ENCODE measurements at places on chromosomes 7 and 10.

DNA sequence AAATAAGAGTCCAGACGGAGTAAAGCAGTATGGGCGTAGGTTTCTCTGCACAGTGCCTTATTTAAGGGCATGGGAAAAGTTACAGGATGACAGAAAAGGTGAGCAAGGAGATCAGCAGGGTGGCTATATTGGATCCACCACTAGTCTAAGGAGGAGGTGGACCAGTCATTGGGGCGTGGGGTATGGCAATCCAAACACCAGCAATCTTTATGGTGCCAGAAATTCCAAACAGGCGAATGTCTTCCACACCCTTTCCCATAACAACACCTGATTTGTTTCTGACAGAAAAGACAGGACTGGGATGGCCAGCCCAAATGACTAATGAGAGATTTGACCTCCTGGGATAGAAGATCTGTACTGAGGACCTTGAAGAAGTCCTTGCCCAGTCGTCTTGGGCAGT, 181.8 kb upstream of the MBL2 start:
- DNase-seq = no peak

- no peak for DNase-seq
Observed at GRCh38 chr7:115965236-115965635, 65.3 kb downstream of the TFEC start.

DNA sequence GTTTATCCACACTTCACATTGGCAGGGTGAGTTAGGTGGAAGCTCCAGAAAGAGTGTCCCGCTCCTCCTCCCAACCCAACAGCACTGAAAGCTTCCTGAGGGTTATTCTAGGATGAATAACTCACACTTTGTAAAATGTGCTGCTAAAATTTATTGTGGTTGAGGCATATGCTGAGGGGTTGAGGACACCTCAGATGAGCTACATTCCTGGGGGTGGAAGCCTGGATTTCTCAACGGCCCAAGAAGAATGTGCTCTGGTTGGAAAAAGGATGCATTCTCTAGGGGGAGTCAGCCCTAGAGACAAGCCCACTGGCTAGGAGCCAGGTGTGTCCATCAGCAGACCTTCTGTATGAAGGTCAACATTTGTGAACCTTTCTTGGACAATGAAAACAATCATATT, 91.5 kb upstream of the PDE1C start:
- DNase-seq = no peak

DNA sequence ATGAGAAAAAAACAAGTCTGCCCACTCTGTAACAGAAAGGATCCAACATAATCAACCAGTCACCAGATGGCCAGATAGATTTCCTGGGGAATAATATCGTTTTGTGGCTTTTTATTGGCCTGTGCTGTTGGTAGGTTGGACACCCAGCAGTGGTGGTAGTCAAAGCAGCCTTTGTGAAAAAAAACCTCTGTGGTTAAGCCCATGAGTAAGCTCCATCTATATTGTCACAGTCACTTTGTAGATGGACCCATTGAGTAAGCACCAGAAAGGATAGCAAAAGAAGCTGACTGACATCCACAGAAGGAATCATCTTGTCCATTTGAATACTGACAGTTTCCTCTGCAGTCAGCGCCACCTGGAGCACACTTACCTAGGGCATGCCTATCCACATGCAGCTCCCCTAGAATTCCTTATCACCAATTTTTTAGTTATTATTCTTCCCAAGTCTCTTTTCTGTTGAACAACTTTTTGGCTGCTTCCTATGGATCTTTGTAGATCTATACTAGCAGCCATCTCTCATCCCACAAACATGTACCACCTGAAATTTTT, 96.9 kb downstream of the IQUB start:
- DNase-seq = no peak

GRCh38 chr10:79004311-79004710, 64.5 kb upstream of the ZMIZ1 start:
- DNase-seq = no peak

- no peak for DNase-seq
Observed at GRCh38 chr7:44052771-44053365, 8.4 kb downstream of the DBNL start.

DNA sequence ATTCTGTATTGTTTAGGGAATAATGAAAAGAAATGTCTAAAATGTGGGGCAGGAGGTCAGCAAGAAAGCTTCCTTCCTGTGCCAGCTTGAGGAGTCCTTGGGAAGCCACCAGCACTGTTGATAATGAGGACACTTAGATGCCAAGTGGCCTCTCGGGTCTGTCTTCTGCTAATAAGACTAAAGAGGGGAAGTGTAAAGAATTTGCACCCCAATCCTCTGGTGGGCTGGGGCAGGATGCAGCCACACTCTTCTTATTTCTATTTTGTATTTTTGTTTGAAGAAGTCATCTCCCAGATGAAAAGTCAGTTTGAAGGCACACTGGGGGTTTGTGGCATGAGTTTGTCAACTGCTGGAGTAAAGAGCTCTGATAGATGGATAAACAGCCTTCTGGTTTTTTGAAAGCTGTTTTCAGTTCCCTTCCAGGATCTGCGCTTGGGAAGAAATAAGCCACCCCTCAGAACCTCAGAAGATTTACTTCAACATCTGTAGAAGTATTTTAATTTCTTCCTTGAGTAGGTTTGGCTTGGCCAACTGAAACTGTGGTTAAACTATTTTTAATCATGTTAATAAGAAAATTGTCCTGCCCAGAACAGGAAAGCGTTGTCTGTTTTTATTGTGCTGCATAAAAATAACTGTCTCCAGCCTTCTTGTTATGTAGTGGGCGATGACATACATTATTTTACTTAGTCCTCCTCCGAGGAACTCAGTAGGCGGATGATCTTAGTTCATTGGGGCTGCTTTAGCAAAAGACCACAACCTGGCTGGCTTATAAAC, 128.8 kb upstream of the GPR26 start:
- no peak for DNase-seq

- DNase-seq = no peak
Observed at GRCh38 chr10:63355682-63356081, 110.1 kb downstream of the JMJD1C start.

GRCh38 chr10:126519185-126519584, 130.9 kb upstream of the ADAM12 start:
- DNase-seq = no peak

DNA sequence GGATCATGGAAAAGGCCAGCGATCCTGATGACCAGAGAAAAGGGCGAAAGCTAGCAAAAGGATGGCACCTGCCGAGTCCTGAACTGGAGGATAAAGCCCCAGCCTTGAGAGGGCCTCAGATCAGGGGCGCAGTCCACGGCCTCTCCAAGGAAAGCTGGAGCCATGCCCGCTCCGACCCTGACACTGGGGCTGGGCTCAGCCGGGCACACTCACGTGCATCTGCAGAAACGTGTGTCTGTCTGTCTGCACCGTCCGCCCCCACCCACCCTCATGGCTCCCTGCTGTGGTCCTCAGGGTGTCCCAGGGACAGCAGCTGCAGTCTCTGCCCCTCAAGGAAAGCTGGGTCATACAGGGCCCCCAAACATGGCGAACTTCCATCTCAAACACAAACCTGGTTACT, 200.5 kb downstream of the TCERG1L start:
- DNase-seq = no peak

DNA sequence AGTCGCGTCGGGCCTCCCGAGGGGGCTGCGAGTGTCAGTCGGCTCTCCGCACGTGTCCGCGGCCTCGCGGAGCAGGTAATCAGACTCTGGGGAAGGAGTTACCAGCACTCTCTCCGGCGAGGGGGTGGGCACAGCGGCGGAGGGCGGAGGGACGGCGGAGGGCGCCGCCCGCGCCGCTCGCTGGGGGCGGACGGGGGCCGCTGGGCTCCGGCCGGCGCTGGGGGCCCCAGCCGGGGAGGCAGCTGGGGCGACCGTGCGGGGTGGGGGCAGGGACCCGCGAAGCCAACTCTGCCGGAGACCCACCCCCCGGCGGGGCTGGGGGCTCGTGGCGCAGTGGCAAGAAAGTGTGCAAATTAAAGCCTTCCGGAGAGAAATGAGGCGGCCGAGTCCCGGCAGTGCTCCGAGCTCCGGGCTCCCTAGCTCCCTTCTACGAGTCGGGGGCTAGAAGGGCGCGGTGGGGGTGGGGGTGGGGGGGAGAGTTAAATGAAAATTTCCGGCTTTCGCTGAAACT, at the start of gene CDK6:
CDK6 (minus strand) TSS at position 85 of the 511 bp plus-strand sequence. CDS start 3,250 bp downstream, outside the sequence.
- DNase-seq = peak; percentile 73

DNA sequence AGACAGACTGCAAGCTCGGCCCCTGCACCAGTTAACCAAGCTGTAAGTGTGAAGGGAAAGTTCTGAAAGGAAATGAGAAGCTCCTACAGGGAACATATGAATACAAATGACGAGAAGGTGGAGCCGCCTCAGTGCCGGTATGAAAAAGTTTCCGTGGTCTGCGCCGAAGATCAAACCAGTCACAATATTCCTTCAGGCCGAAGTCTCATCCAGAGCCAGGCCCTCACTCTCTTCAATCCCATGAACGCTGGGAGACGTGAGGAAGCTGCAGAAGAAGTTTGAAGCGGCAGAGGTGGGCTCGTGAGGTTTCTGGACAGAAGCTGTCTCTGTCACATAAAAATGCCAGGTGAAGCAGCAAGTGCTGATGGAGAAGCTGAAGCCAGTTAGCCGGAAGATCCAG, 71.9 kb downstream of the CFAP46 start:
- DNase-seq = peak; percentile 20

Data from Right ventricle myocardium superior (tissue), 1 donor.